ENCODE measurements at places on chromosomes 4 and X. TPM values are rescaled to one million over a fixed set of nuclear protein-coding genes. Genes with fewer than 3 reads are reported as not detected.

The TLL1 gene
- not detected for total RNA-seq

The CTAG1B gene
- total RNA-seq: not detected

The HDX gene
- not detected for total RNA-seq

The FAM47E gene
- 4.8 TPM for total RNA-seq

The SASH3 gene
- 0.34 TPM for total RNA-seq

The FABP2 gene
- total RNA-seq: not detected

The PNMA3 gene
- 1.3 TPM for total RNA-seq

The CSN1S1 gene
- total RNA-seq: not detected

- no peak within 1 kb of the TSS for H3K4me3 ChIP-seq
- no peaks in the 10 kb centered on the region for H3K36me3 ChIP-seq
- no peak for DNase-seq
- H3K27ac ChIP-seq: no peak within 1 kb of the TSS
- peaks cover 3% of the 10 kb centered on the region for H3K4me1 ChIP-seq
These were observed at the start of gene SFRP2 for GRCh38 chr4:153788413-153789276. Gene SFRP2 (minus strand): TSS chr4:153789083. CDS start chr4:153788835, 248 bp downstream.

- no peak for DNase-seq
- H3K36me3 ChIP-seq: no peaks in the 10 kb centered on the region
- no peak overlapping the region for H3K4me3 ChIP-seq
- no peaks in the 10 kb centered on the region for H3K4me1 ChIP-seq
- no peak overlapping the region for H3K27ac ChIP-seq
- H3K27me3 ChIP-seq: no peaks in the 10 kb centered on the region
These were observed 294.3 kb downstream of the GUCY2F start for GRCh38 chrX:109187473-109188168.

DNA sequence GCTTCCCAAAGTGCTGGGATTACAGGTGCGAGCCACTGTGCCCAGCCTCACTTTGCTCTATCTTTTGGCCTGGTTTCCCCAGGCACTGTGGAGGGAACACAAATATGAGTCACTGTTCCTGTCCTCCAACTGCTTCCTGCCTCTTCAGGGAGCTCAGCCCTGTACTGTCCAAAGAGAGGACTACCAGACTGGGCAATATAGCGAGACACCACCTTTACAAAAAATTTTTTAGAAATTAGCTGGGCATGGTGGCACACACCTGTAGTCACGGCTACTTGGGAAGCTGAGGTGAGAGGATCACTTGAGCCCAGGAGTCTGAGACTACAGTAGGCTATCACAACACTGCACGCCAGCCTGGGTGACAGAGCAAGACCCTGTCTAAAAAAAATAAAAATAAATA lies 16.9 kb upstream of the WAS start:
- no peak overlapping the region for H3K4me3 ChIP-seq
- H3K4me1 ChIP-seq: no peaks in the 10 kb centered on the region
- no peak for DNase-seq
- H3K27me3 ChIP-seq: no peaks in the 10 kb centered on the region

DNA sequence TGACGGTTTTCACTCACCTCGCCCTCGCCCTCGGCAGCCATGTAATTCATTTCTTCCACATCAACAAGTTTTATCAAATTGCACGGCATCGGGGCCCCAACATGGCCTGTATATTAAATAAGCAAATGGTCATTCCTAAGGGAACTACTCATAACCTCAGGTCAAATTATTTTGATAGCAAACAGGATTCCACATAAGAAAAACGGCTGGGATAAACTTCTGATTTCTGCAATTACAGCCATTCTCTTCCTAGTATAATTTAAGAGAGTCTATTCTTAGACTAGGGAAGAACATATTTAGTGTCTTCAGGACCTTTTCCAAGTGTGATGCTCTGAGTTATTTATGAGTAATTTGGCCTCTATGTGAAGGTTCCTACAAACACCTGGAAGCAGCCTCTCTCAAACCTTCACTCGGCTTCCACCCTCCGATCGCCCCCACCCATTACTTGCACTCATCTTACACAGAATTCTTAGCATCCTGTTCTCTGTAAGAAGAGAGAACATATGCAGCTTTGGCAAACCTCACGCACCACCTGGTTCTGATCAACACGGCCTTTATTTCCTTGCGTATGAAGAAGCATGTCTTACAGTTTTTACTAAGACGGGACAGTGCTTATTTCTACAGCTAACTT lies 29.4 kb upstream of the CENPU start:
- no peak overlapping the region for H3K4me3 ChIP-seq
- DNase-seq: no peak
- no peaks in the 10 kb centered on the region for H3K4me1 ChIP-seq
- no peak overlapping the region for H3K27ac ChIP-seq
- peaks cover 25% of the 10 kb centered on the region for H3K36me3 ChIP-seq
- H3K27me3 ChIP-seq: no peaks in the 10 kb centered on the region

- DNase-seq: no peak
- H3K36me3 ChIP-seq: no peaks in the 10 kb centered on the region
- H3K27me3 ChIP-seq: no peaks in the 10 kb centered on the region
- H3K4me1 ChIP-seq: no peaks in the 10 kb centered on the region
These were observed 80.1 kb upstream of the LRPAP1 start for GRCh38 chr4:3612281-3612680.

GRCh38 chr4:144584428-144584827 lies 61.5 kb upstream of the HHIP start:
- H3K4me1 ChIP-seq: no peaks in the 10 kb centered on the region
- no peaks in the 10 kb centered on the region for H3K27me3 ChIP-seq
- H3K36me3 ChIP-seq: no peaks in the 10 kb centered on the region
- no peak for DNase-seq
- no peak overlapping the region for H3K4me3 ChIP-seq

GRCh38 chr4:6044805-6045204 lies 26.6 kb upstream of the C4orf50 start:
- H3K27me3 ChIP-seq: peaks cover 7% of the 10 kb centered on the region
- peak; percentile 50 for DNase-seq
- no peak overlapping the region for H3K4me3 ChIP-seq
- H3K27ac ChIP-seq: no peak overlapping the region

- H3K27ac ChIP-seq: no peak overlapping the region
- H3K4me1 ChIP-seq: no peaks in the 10 kb centered on the region
These were observed 18.7 kb upstream of the GALNTL6 start for GRCh38 chr4:171794528-171794927.

DNA sequence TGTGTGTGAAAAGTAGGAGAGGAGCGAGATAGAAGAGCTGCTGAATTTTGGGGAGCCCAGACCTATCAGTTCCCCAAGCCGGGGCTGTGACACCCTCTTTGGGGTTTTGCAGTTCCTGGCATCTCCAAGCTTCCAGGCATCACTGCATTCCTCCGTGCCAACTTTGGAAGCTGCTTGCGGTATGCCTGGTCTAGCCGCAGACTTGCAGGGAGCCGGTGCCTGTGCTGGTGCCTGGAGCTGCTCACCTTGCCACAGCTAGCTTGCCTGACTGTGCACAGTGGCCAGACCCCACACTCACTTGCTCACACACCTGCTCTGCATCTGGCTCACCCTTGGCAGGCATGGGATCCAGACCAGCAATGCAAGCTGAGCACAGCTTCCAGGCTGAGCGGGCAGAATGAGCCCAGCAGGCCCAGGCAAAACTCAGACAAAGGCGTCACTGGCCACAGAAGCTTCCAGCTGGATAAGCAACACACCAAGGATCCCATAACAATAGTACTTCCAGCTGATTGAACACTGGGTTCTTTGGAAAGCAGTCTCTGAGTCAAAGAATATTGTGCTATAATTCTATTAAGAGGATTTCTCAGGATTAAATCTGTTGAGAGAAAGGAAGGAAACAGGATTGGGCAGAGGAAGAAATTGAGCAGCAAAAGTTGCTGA lies 390.9 kb downstream of the TEX13C start:
- no peaks in the 10 kb centered on the region for H3K27me3 ChIP-seq
- H3K36me3 ChIP-seq: no peaks in the 10 kb centered on the region
- H3K4me1 ChIP-seq: no peaks in the 10 kb centered on the region
- H3K27ac ChIP-seq: no peak overlapping the region
- no peak overlapping the region for H3K4me3 ChIP-seq

- no peaks in the 10 kb centered on the region for H3K36me3 ChIP-seq
- no peaks in the 10 kb centered on the region for H3K27me3 ChIP-seq
- no peak for DNase-seq
- H3K4me3 ChIP-seq: no peak overlapping the region
- H3K4me1 ChIP-seq: no peaks in the 10 kb centered on the region
These were observed 196.3 kb upstream of the GATB start for GRCh38 chr4:151957153-151957552.

- H3K36me3 ChIP-seq: no peaks in the 10 kb centered on the region
- H3K4me1 ChIP-seq: peaks cover 10% of the 10 kb centered on the region
- H3K4me3 ChIP-seq: no peak overlapping the region
- H3K27ac ChIP-seq: no peak overlapping the region
These were observed 82.4 kb upstream of the MTM1 start for GRCh38 chrX:150486011-150486410.

DNA sequence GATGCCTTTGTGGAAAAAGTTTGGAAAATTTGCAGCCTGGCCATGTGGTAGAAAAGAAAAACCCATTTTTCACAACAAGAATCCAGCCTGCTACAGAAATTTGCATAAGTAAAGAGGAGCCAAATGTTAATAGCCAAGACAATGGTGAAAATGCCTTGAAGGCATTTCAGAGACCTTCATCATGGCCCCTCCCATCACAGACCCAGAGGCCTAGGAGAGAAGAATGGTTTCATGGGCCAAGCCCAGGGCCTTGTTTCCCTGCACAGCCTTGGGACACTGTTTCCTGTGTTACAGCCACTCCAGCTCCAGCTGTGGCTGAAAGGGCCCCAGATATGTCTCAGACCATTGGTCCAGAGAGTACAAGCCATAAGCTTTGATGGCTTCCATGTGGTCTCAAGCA lies 101.4 kb upstream of the LINC00632 start:
- H3K27ac ChIP-seq: no peak overlapping the region
- no peak for DNase-seq
- H3K27me3 ChIP-seq: no peaks in the 10 kb centered on the region
- H3K4me3 ChIP-seq: no peak overlapping the region

- H3K27ac ChIP-seq: no peak overlapping the region
- H3K27me3 ChIP-seq: no peaks in the 10 kb centered on the region
- H3K4me3 ChIP-seq: no peak overlapping the region
- no peaks in the 10 kb centered on the region for H3K36me3 ChIP-seq
- no peak for DNase-seq
These were observed 25.5 kb downstream of the TBC1D19 start for GRCh38 chr4:26609391-26609790.

DNA sequence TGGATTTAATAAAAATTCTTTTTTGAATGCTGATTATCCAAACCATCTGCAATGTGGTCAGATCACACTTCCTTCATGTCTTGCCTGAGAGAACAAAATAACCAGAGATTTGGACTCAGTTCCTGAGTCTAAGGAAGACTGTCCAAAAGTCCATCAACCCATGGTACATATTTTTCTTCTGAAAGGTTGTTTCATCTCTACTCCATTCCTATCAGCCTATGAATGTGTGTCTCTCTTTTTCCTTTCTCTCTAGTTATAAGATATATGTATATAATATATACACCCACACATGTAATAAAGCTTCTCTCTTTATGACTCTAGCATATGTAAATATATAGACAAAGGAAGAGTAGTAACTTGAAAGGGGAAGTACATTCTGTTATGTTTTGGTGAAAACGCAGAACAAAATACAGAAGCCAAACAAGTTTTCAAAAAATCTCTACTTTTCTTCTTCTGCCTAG lies 226.9 kb downstream of the ARHGAP24 start:
- H3K4me3 ChIP-seq: no peak overlapping the region
- no peaks in the 10 kb centered on the region for H3K36me3 ChIP-seq
- no peak overlapping the region for H3K27ac ChIP-seq
- DNase-seq: no peak

DNA sequence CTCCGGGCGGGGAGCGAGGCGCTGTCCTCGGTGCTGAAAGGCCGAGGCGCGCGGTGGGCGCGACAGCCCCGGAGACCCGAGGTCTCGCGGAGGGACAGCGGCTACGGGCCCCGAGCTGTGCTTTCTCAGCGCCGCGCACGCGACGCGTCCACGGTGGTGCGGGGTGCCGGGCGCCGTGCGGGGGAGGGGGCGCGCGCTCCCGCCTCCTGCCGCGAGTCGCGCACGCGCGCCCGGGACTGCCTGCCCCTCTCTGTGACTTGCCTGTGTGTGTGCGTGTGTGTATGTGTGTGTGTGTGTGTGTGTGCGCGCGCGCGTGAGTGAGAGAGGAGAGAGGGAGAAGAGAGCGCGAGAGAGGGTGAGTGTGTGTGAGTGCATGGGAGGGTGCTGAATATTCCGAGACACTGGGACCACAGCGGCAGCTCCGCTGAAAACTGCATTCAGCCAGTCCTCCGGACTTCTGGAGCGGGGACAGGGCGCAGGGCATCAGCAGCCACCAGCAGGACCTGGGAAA lies at the start of gene GRIA2:
Gene GRIA2, plus strand, starts transcription at position 358 of the 511 bp plus-strand sequence. CDS start 315 bp downstream, outside the sequence.
- no peaks in the 10 kb centered on the region for H3K4me1 ChIP-seq
- no peaks in the 10 kb centered on the region for H3K27me3 ChIP-seq
- no peak within 1 kb of the TSS for H3K4me3 ChIP-seq
- H3K27ac ChIP-seq: no peak within 1 kb of the TSS
- peak; percentile 4 for DNase-seq

GRCh38 chrX:7515681-7516413 lies 327.1 kb upstream of the VCX start:
- H3K4me1 ChIP-seq: no peaks in the 10 kb centered on the region
- H3K4me3 ChIP-seq: no peak overlapping the region
- no peaks in the 10 kb centered on the region for H3K36me3 ChIP-seq
- H3K27ac ChIP-seq: no peak overlapping the region

- no peak overlapping the region for H3K27ac ChIP-seq
- H3K4me3 ChIP-seq: no peak overlapping the region
- DNase-seq: no peak
- H3K27me3 ChIP-seq: no peaks in the 10 kb centered on the region
- H3K4me1 ChIP-seq: no peaks in the 10 kb centered on the region
- H3K36me3 ChIP-seq: no peaks in the 10 kb centered on the region
These were observed 222.3 kb downstream of the CPE start for GRCh38 chr4:165600959-165601683.

- no peak for DNase-seq
- no peak overlapping the region for H3K4me3 ChIP-seq
- H3K4me1 ChIP-seq: peaks cover 7% of the 10 kb centered on the region
- no peaks in the 10 kb centered on the region for H3K27me3 ChIP-seq
These were observed 187.0 kb downstream of the MID1IP1 start for GRCh38 chrX:38988301-38988700.

GRCh38 chr4:41748074-41748570 lies 403 bp downstream of the PHOX2B start:
- no peak overlapping the region for H3K4me3 ChIP-seq
- H3K27ac ChIP-seq: no peak overlapping the region
- H3K27me3 ChIP-seq: peaks cover 27% of the 10 kb centered on the region
- no peaks in the 10 kb centered on the region for H3K4me1 ChIP-seq
- no peak for DNase-seq

- H3K36me3 ChIP-seq: no peaks in the 10 kb centered on the region
- no peak for DNase-seq
- no peak overlapping the region for H3K27ac ChIP-seq
- H3K27me3 ChIP-seq: no peaks in the 10 kb centered on the region
- H3K4me3 ChIP-seq: no peak overlapping the region
These were observed 10.0 kb upstream of the CDKL5 start for GRCh38 chrX:18415386-18415785.

All from K562 (cell line).